ENCODE measurements at places on chromosomes 1 and 21. TPM values are rescaled to one million over a fixed set of nuclear protein-coding genes. Genes with fewer than 3 reads are reported as not detected.

DNA sequence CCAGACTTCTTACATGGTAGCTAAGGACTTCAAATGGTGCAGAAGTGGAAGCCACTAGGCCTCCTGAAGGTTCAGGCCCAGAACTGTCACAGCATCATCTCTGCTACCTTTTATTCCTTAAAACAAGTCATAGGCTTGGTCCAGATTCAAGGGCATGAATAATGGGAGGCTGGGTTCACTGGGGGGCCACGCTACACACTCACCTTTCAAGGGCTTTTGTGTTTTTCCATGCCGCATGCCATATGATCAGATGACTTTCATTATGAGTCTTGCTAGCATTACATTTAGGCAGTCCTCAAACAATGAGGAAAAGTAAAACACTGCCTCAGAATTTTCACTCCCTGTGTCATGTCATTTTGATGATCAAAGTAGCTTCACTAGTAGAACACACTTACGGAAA is 83.4 kb downstream of the VPS26C start:
- no peak for DNase-seq

ETV3L gene
- total RNA-seq = not detected

KRTAP19-7 gene
- total RNA-seq = not detected

- no peak for DNase-seq
Observed at GRCh38 chr1:185895208-185895900, 161.2 kb downstream of the HMCN1 start.

GRCh38 chr1:25006770-25007169 is 76.7 kb upstream of the RUNX3 start:
- DNase-seq = no peak

CAMSAP2 gene
- 70.8 TPM for total RNA-seq

- DNase-seq = no peak
Observed at GRCh38 chr1:70674941-70675685, 264.0 kb downstream of the CTH start.

GRCh38 chr1:84069236-84069845 is 70.4 kb upstream of the TTLL7 start:
- no peak for DNase-seq

DNA sequence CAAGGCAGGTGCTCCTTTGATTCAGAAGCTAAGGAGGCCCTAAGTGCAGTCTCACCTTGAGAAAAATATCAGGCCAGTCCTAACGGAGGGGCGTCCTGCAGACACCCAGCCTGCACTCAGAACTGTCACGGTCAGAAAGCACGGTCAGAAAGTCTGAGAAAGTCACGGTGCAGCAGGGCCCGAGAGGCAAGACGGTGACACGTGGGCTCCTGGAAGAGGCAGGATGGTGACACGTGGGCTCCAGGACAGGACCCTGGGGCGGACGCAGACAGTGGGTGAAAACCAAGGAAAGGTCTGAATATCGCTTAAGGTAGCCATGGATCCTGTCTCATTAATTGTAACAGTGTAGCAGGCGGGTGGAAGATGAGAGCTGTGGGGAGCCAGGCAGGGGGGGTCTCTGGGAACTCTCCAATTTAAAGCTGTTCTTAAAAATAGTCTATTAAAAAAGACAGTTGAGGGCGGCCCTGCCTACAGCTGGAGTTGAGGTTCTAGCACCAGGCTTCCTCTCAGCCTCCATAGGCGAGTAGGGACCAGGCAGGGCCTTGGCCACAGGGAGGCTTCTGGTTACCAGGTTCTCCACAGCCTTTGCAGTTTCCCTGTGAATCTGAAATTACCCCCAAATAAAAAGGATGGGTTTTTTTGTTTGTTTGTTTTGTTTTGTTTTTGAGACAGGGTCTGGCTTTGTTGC is 65.2 kb downstream of the FAAP20 start:
- DNase-seq = no peak

GRCh38 chr1:32273391-32274208 is 18.3 kb upstream of the HDAC1 start:
- DNase-seq = no peak

DNA sequence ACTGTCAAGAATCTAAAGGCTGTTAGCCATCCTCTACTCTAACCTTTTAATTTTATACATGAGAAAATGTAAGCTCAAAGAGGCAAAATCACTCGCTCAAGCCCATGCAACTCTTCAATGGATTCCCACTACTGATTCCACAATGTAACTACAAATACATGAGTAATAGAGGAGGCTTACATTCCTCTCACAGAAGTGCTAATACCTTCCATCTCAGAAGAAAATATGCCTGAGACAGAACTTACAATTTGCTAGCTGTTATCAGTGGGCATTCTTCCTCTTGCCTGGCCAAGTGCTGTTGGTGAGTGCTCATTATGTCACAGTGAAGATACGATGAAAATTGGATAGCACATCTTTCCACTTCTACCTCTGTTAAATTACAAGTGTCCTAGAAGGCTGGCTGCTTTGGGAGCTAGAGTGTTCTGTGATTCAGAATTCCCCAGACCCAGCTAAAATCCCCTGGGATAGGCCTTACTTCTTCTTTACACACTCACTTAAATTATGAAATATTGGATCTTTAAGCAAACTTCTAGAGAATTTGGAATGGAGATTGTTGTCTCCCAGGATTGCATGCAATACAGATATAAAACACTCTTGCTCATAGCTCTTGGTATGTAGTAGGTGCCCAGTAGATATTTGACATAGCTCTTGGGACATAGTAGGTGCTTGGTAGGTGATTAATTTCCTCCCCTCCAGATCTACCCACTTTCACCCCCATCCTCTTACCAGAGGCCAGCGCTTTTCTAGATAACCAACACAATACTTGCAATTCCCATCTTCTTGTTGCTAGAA is 24.1 kb downstream of the BCL9 start:
- DNase-seq = no peak

PRELP gene
- 7.4 TPM for total RNA-seq

SNX7 gene
- 4.1 TPM for total RNA-seq

AMY2A gene
- total RNA-seq = 0.38 TPM

GRCh38 chr21:33760641-33761440 is 118.5 kb downstream of the ITSN1 start:
- no peak for DNase-seq

DNA sequence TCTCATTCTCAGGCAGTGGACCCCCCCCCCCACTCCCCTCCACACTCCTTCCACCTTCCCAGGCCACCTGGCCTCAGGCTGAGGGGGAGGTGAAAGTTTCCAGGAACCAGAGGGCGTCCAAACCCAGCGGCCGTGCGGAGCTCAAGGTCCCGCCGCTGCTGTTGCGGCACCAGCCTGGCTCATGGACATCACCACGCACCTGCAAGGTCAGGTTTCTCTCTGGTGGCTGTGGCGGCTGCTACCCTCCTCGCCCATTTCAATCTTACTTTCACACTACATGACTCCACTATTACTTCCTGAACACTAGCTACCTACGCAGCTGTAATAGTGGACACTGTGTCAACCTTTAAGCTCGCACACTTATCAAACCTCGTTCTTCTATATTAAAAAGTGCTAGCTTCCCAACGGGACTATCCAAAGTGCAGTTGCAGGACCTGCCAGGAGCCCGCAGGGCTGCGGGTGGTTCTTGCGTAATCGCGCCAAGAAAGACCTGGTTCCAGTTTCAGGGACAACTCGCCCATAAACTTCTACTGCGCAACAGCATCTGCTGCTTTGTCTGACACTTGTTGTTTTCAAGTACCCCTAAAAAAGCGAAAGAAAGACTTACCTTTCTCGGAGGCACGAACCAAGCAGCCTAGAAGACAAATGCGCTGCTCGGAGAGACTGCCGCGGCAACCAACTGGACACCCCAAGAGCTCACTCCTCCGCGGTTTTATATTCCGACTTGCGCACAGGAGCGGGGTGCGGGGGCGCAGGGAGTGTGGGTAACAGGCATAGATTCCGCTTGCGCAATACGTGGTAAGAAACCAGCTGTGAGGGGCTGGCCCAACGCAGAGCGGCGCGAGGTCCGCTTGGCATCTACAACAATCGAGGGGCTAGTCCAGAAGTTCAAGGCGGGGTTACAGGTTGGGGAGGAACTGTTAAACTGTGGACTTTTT is at the start of gene DIRAS3:
TSS of gene DIRAS3 (minus strand) at position 687 of the 938 bp plus-strand sequence. CDS start 3,330 bp downstream, outside the sequence.
- DNase-seq = peak; percentile 41

IL22RA1 gene
- total RNA-seq = not detected

DNA sequence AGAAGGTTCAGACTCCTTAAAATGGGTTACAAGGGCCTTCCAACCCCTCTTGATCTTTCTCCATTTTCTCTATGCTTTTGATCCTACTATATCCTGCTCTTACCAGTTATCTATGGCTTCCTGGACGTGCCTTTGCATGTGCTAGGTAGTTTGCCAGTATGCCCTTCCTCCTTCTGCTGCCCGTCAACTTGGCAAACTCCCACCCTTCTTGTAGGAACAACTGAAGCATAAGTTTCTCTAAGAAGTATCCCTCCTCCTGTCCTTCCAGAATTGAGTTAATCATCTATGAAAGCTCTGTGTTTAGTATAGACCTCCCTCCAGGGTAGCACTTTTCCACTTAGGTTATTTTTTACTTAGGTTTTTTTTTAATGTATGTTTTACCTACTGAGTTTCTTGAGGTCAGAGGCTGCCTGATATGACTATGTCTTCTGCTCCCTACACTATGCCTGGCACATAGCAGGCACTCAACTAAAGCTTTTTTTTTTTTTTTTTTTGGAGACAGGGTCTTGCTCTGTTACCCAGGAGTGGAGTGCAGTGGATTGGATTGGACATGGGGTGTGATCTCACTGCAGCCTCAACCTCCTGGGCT is 10.0 kb upstream of the IGSF3 start:
- no peak for DNase-seq

GRCh38 chr1:26323382-26323781 is 5.6 kb downstream of the CD52 start:
- no peak for DNase-seq

IARS2 gene
- total RNA-seq = 72.5 TPM
